Putamen (tissue), 1 donor: ENCODE measurements at places on chromosomes 12 and 14.

DNA sequence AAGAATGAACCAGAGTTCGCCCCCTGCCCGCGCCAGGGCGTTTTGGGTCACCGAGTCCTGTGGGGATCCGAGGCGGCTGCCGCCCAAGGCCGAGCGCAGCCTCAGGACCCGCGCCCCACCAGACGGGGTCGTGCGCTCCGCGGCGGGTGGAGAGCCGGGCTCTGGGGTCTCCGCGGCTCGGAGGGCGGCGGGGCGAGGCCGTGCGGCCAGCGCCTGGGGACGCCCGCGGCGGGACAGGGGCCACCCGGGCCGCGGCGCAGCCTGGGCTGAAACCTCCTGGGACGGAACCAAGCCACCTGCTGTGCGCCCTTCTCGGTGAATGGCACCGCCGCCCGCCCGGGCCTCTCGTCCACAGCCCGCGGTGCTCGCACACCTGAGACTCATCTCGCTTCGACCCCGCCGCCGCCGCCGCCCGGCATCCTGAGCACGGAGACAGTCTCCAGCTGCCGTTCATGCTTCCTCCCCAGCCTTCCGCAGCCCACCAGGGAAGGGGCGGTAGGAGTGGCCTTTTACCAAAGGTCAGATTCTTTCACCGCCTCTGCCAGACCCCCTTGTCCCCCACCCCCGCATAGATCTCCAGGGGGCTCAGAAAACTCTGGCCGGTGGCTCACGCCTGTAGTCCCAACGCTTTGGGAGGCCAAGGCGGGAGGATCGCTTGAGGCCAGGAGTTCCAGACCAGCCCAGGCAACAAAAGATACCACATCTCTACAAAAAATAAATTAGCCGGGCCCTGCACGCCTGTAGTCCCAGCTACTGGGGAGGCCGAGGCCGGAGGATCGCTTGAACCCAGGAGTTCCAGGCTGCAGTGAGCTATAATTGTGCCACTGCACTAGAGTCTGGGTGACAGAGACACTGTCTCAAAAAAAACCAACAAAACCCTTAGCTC lies 901 bp downstream of the B3GNT4 start:
- no peak for DNase-seq

GRCh38 chr12:108609537-108610335 lies 11.9 kb upstream of the TMEM119 start:
- no peak for DNase-seq

DNA sequence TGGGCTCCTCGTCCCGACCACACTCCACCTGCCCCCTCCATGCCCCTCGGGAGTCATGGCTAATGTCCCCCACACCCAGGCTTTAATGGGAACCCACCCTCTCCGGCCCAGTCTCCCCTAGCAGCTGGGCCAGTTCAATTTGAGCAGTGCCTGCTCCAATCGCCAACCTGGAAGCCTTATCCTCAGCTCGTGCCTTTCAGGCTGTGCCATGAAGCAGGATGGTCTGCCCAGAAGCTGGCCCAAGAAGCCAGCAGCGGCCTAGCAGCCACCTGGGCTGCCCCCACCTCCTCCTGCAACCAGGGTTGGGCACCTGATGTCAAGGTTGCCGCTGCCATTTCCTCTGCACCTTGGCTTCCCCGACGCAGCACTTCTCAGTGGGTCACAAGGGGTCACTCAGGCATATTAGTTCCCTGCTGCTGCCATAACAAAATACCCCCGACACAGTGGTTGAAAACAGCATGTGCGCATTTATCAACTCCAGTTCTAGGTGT lies 2.3 kb upstream of the CLBA1 start:
- DNase-seq = no peak

DNA sequence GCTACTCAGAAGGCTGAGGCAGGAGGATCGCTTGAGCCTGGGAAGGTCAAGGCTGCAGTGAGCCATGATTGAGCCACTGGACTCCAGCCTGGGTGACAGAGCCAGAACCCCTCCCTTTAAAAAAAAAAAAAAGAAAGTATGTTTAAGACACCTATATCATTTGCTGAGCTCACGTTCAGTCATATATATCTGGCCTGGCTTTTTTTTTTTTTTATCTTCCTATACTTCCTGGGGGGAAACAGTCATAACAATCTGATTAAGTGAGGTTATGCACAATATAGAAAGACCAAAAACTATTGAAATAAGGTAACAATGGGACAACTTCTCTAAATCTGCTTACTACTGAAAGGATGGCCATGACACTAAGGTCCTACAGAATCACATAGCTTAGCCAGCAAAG lies 9.4 kb upstream of the ARID2 start:
- DNase-seq = no peak

GRCh38 chr12:121565076-121565475 lies 15.7 kb downstream of the KDM2B start:
- no peak for DNase-seq
